ENCODE measurements at places on chromosomes 7 and 10. TPM values are rescaled to one million over a fixed set of nuclear protein-coding genes. Genes with fewer than 3 reads are reported as not detected.

The ZPBP gene
- total RNA-seq: not detected

The MARVELD1 gene
- 37.2 TPM for total RNA-seq

The VIPR2 gene
- not detected for total RNA-seq

The MUC3A gene
- 12.7 TPM for total RNA-seq

The CPA2 gene
- 0.08 TPM for total RNA-seq

The OR6V1 gene
- not detected for total RNA-seq

The PTPRZ1 gene
- not detected for total RNA-seq

Measured in A549 treated with CpdA at 1 μM for 4 hours (cell line).